ENCODE measurements at places on chromosomes 16 and 17. TPM values are rescaled to one million over a fixed set of nuclear protein-coding genes. Genes with fewer than 3 reads are reported as not detected.

Gene RNU2-1
- not detected for total RNA-seq

DNA sequence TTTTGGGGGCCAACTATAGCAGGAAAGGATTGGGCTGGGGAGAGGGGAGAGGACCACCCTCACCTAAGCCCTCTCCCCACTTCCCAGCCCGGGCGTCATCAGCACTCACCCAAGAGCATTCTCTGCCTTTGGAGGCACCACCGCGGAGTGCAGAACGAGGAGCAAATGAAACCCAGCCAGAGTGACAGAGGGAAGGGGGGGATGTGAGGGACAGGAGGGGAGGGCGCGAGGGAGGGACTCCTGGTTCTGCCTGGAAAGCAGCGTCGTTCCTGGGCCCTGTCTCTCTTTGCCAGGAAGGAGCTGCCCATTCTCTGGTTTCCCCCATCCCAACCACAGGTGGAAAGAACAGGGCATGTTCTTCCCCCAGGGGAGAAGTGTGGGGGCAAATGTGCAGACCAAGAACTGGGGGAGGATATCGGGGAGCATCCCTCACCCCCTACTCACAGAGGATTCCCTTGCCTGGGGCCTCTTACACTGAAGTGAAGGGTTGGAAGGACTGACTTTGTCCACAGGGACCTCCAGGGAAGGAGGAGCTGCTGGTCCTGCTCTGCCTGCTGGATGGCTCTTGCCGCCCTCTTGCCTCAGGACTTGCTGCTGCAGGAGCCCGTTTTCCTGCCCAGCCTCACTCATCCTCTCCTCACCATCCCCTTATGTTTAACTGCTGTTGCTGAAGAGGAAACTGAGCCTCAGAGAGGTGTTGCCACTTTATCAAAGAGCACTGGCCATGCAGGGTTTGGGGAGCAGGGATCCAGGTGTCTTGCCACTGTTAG is 3.5 kb upstream of the C17orf113 start:
- H3K27ac ChIP-seq = no peak overlapping the region
- H3K4me3 ChIP-seq = no peak overlapping the region
- no peaks in the 10 kb centered on the region for H3K36me3 ChIP-seq
- H3K4me1 ChIP-seq = peaks cover 10% of the 10 kb centered on the region
- H3K27me3 ChIP-seq = peaks cover 50% of the 10 kb centered on the region

DNA sequence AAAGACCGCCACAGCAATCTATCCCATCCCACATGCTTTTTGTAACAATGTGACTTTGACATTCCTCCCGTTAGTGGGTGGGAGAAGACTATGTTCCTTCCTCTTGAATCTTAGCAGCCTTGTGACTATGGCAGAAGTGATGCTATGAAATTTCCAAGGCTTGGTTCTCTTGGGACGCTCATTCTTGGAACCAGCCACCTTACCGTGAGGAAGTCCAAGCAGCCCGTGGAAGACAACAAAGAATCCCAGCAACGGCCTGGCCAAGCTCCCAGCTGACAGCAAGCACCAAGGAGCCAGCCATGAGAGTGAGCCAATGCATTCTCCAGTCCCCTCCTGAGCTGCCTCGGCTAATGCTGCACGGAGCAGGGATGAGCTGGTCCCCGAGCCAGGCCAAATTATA is 62.3 kb downstream of the VPS53 start:
- H3K27ac ChIP-seq = peak overlapping the region; percentile 54
- no peaks in the 10 kb centered on the region for H3K27me3 ChIP-seq
- peaks cover 93% of the 10 kb centered on the region for H3K36me3 ChIP-seq
- H3K4me1 ChIP-seq = no peaks in the 10 kb centered on the region
- H3K4me3 ChIP-seq = no peak overlapping the region

Gene PYY
- total RNA-seq = 71.3 TPM

DNA sequence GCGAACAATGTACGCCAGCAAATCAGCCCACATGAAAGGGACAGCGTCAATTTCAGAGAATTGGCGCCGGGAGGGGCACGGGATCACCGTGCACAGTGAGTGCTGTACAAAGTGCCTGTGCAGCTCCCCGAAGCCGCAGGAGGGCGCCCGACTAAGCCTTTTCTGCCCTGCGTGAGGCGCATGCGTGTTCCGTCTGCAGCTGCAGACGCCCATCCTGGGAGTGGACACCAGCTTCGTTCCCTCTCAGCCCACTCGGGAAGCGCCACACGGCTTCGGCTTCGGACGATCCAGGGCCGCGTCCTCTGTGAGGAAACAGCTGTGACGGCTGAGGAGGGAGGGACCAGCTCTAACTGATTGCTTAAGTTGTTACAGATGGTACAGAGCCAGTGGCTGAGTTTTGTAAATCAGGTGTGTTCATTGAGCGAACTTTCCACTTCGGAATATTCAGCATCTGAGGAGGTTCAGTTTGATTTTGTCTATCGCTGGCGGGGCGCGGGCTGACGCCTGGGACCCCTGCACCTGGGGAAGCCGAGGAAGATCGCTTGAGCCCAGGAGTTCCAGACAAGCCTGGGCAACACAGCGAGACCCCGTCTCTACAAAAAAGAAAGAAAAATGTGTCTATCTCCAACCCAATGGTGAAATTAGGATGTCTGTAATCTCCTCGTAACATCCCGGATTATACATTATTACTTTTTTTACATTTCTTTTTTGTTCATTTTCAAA is 15.4 kb upstream of the ZNF287 start:
- H3K27ac ChIP-seq = no peak overlapping the region
- H3K27me3 ChIP-seq = no peaks in the 10 kb centered on the region
- peak; percentile 94 for DNase-seq
- no peaks in the 10 kb centered on the region for H3K36me3 ChIP-seq

DNA sequence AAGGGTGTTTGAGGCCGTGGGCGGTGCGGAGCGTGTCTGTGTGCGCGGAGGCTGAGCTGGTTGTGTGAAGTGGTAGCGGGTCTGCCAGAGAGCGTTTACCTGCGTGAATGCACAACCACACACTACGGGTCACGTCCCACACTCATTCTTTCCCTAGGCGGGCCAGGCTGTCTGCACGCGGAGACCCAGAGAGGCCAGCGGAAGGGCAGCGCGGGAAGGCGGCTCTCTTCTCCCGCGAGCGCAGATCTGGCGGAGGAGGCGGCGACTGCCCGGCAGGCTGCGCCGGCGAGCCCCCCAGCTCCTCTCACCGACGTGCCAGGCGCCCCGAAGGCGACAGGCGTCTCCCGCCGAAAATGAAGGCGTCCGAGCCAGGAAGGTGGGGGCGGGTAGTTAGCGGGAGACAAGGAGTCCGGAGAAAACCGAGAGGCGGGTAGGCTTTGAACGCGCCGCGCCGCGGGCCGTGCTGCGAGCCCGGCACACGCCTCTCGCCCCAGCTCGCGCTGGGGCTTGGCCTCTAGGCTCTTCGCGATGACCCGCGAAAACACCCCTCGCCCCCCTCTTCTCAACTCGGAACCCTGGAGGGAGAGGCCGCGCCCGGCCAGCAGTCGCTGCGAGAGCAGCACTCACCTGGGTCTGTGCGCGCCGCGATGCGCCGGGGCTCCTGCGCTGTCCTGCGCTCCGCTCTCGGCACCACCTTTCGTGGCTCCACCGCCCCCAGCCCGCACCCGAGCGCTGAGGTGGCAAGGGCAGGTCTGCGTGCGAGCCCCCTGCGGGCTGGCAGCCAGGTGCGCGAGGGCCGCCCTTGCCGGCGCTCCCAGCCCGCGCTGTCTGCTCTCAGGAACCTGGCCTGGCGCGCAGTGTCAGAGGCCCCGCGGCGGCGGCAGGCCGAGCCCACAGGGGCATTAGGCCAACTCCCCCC is 2.0 kb upstream of the FOXF1 start:
- peak overlapping the region; percentile 91 for H3K27ac ChIP-seq
- no peak for DNase-seq
- peaks cover 21% of the 10 kb centered on the region for H3K36me3 ChIP-seq

Gene PYDC1
- total RNA-seq = not detected

DNA sequence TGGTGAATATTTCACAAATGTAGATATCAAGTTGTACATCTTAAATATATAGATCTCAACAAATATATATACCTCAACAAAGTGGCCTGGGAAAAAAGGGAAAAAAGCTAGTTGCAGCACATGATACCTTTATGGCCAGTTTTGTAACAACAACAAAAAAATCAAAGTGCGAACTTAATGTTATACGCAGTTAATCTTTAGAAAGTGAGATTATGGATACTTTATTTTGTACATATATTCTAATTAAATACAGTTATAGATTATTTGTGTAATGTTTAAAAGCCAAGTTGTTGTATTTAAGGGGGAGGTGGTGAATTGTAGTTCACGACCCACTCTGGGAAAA is 385 bp upstream of the ZFP1 start:
- H3K4me1 ChIP-seq = peaks cover 6% of the 10 kb centered on the region
- peaks cover 5% of the 10 kb centered on the region for H3K36me3 ChIP-seq
- H3K4me3 ChIP-seq = peak overlapping the region; percentile 100
- peak overlapping the region; percentile 97 for H3K27ac ChIP-seq
- DNase-seq = no peak

DNA sequence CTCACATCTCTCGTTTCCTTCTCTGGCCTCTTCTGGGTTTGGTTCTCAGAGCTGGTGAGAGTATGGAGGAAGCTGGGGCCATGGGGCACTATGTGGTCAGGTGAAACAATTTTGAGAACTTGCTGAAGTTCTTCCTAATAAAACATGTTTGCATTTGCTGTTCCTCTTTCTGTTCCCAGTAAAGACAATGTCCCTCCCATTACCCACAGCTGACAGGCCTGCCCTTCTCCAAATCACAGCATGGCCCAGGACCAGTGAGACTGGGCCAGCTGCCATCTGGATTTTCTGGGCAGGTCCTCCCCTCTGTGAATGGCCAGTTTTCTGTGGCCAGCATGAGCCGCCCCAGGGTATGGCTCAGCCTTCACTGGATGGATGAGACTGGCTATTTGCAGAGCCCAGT is at the start of gene CD300H:
Gene CD300H (minus strand): TSS at position 113 of the 400 bp plus-strand sequence.
- H3K27me3 ChIP-seq = peaks cover 30% of the 10 kb centered on the region
- no peaks in the 10 kb centered on the region for H3K4me1 ChIP-seq
- H3K27ac ChIP-seq = no peak within 1 kb of the TSS
- H3K4me3 ChIP-seq = no peak within 1 kb of the TSS
- H3K36me3 ChIP-seq = no peaks in the 10 kb centered on the region
- no peak for DNase-seq

GRCh38 chr16:48059936-48060335 is 95.9 kb downstream of the ABCC12 start:
- DNase-seq = no peak
- H3K4me3 ChIP-seq = no peak overlapping the region
- no peaks in the 10 kb centered on the region for H3K27me3 ChIP-seq
- no peak overlapping the region for H3K27ac ChIP-seq

- H3K4me1 ChIP-seq = no peaks in the 10 kb centered on the region
- H3K27ac ChIP-seq = no peak overlapping the region
- no peaks in the 10 kb centered on the region for H3K36me3 ChIP-seq
- DNase-seq = no peak
- H3K27me3 ChIP-seq = no peaks in the 10 kb centered on the region
- H3K4me3 ChIP-seq = no peak overlapping the region
Observed at GRCh38 chr16:24049113-24049512, 207.0 kb upstream of the CACNG3 start.

- H3K4me3 ChIP-seq = no peak overlapping the region
- H3K36me3 ChIP-seq = no peaks in the 10 kb centered on the region
- H3K4me1 ChIP-seq = peaks cover 42% of the 10 kb centered on the region
Observed at GRCh38 chr17:60139438-60140285, 10.1 kb upstream of the CA4 start.

Gene COPZ2
- total RNA-seq = 12.3 TPM

Gene LUC7L3
- total RNA-seq = 375 TPM

DNA sequence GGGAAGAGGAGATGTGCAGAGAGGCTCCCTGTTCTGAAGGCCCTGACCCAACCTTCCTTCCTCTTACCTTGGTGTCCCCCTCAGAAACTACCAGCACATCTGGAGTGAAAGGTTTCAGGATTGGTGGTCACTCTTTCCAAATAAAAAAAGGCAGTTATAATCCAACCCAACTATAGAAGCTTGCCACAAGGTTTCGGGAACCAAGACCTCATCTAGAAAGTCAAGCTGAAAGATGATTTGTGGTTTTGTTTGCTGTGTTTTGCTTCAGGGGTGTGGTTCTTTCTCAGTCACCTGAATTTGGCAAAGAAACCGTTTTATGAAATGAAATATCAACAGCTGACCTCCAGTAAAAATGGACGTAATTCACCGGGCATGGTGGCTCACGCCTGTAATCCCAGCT is 19.3 kb downstream of the SHMT1 start:
- no peaks in the 10 kb centered on the region for H3K27me3 ChIP-seq
- no peak for DNase-seq
- no peak overlapping the region for H3K4me3 ChIP-seq
- no peak overlapping the region for H3K27ac ChIP-seq
- no peaks in the 10 kb centered on the region for H3K4me1 ChIP-seq
- peaks cover 94% of the 10 kb centered on the region for H3K36me3 ChIP-seq

Gene LGALS9B
- 8.6 TPM for total RNA-seq

Gene FN3K
- total RNA-seq = 30.5 TPM

Gene KRT39
- total RNA-seq = not detected

Gene ARHGAP44
- 10.3 TPM for total RNA-seq

DNA sequence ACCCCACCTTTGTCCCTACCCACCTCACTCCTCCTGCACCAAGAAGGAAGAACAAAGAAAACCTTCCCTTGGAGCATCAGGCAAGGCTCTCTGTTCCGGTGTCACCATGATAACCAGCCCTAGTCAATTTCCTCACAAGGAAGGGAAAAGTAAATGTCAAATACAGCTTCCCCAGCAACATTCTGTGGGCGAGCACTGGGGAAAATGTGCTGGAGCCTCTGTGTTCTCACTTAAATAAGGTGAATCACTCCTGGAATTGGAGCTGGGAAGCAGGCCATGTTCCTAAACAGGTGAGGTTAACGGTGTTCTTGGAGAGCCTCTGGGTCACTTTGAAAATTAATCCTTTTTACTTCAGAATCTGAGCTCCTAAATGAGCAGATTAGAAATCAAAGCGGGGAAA is 427.9 kb upstream of the ERCC4 start:
- H3K27me3 ChIP-seq = peaks cover 4% of the 10 kb centered on the region
- DNase-seq = no peak
- H3K4me3 ChIP-seq = no peak overlapping the region
- no peaks in the 10 kb centered on the region for H3K36me3 ChIP-seq

DNA sequence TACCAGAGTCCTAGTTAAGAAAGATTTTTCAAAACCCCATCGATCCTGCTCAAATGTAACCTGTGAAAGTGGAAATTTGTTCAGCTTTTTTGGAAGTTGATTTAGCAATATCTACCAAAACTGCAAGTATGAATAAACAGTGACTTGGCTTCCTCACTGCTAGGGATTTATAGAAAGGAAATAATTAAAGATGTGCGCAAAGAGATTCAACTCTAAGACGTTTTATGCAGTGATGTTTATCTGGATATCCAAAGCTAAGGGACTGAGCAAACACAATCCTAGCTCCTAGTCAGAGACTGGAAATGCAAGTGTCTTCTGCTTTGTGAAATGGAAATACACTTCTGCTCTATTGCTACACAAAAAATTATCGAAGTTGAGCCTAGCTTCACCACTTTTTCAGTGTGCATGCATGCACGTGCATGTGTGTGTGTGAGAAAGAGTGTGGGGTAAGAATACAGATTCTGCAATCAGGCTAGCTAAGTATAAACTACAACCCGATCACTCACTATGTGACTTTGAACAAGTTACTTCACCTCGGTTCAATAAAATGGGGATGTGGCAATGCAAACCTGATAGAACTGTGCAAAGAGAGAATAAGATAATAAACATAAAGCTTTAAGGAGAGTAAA is 52.1 kb upstream of the FOXF1 start:
- H3K27ac ChIP-seq = peak overlapping the region; percentile 26
- H3K27me3 ChIP-seq = no peaks in the 10 kb centered on the region
- H3K4me3 ChIP-seq = no peak overlapping the region
- peaks cover 26% of the 10 kb centered on the region for H3K4me1 ChIP-seq

All from stomach (tissue), 19 donors.